GM23338 (cell line): ENCODE measurements at places on chromosomes 2 and 18. TPM values are rescaled to one million over a fixed set of nuclear protein-coding genes. Genes with fewer than 3 reads are reported as not detected.

Gene HOXD4
- not detected in 2 replicates for total RNA-seq

Gene SP140
- total RNA-seq: 0.24 and 0.39 TPM in 2 replicates

GRCh38 chr2:83071352-83071751 lies 1387.7 kb downstream of the SUCLG1 start:
- no peak for DNase-seq

- no peak for DNase-seq
These were observed 142.9 kb downstream of the PKP4 start for GRCh38 chr2:158599609-158600008.

- no peak for DNase-seq
These were observed 88.3 kb upstream of the ITGB6 start for GRCh38 chr2:160288324-160288723.

- no peak for DNase-seq
These were observed 405.5 kb upstream of the VWC2L start for GRCh38 chr2:214005337-214005736.

DNA sequence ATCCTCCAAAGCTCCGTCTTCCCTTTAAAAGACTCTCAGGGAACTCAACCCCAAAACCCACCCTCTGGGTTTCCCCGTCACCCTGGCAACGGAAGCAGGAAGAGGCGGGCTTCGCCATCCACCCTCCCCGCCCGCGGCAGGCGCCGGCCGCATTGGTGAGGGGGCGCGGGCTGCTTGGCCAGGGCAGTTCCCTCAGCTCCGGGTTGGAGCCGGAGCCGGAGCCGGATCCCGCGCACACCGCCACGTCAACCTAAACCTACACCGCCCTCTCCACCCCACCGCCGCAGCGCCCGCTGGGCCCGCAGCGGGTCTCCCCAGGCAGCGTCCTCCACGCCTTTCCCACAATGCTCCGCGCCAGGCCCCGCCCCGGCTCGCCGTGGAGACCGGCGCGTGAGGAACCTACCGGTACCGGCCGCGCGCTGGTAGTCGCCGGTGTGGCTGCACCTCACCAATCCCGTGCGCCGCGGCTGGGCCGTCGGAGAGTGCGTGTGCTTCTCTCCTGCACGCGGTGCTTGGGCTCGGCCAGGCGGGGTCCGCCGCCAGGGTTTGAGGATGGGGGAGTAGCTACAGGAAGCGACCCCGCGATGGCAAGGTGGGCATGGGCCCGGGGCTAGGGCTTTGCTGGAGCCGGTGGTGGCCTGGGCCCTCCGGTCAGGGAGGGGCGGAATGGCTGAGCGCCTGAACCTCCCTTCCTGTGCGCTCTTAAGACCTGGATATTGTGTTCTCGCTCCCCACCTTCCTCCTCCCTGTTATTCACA lies at the start of gene DNAJC10:
DNAJC10 (plus strand) TSS at position 366 of the 758 bp plus-strand sequence. CDS start 1,830 bp downstream, outside the sequence.
- DNase-seq: peak; percentile 93
